Fibroblast of skin of right quadriceps (primary cell): ENCODE measurements at places on chromosomes 6 and 20.

GRCh38 chr20:9565910-9566550 lies 51.6 kb downstream of the LAMP5 start:
- DNase-seq, result no peak

- DNase-seq, result no peak
Observed at GRCh38 chr6:169510871-169511270, 191.0 kb downstream of the WDR27 start.

GRCh38 chr6:147127587-147127986 lies 76.6 kb upstream of the STXBP5 start:
- peak; percentile 61 for DNase-seq

DNA sequence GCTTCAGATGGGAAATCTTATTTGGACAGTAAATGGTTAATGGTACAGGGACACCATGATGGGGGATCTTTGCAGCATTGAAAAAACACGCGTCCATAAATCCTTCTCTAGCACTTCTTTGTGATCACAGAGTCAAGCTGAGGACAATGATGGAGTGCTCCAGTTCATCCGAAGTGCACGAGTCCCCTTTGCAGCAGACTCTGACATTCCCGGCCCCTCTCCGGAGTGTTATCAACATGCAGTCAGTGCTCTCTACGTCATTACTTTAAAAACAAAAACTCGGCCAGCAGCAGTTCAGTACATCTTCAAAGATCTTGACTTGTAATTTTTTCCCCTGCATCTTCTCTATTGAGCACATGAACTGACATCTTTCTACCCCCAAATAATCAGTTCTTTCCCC lies 185.5 kb upstream of the AKAP12 start:
- DNase-seq, result peak; percentile 47

- DNase-seq, result no peak
Observed at GRCh38 chr20:45266977-45267376, 12.6 kb upstream of the SLPI start.

DNA sequence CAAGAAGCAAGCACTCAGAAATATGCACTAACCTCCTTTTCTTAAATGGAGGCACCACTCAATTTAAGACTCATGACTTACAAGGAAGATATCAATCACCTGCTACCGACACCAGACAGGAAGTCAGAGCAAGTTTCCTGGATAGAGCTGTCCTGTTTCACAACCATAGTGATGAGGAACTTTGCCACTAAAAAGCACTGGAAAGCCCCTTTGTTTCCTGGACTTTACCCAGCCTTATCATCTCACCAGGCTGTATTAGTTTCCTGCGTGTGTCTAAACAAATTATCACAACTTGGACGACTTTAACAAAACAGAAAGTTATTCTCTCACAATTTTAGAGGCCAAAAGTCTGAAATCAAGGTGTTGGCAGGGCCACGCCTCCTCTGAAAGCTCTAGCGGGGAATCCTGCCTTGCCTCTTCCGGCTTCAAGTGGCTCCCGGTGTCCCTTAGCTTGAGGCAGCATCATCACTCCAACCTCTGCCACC lies 253.8 kb upstream of the STXBP5 start:
- DNase-seq, result no peak

DNA sequence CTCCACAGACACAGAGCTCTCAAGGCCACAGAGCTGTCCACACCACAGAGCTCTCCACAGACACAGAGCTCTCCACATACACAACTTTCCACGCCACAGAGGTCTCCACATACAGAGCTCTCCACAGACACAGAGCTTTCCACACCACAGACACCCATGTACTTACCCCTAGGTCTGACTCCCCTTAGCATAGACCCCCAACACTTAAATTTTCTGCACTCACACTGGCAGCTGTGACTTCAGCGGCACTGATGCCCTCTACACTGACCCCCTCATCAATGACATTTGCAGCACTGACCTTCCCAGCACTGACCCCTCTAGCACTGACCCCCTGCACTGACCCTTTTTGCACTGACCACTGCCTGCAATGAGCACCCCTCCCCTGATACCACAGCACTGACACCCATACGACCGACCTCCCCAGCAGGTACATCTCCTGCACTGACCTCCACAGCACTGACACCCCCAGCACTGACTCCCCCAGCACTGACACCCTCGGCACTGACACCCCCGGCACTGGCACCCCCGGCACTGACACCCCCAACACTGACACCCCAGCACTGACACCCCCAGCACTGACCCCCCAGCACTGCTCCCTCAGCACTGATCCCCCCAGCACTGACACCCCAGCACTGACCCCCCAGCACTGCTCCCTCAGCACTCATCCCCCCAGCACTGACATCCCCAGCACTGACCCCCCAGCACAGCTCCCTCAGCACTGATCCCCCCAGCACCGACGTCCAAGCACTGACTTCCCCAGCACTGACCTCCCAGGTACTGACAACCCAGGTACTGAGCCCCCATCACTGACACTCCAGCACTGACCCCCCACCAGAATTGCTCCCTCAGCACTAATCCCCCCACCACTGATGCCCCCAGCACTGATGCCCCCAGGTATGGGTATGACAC lies 56.5 kb downstream of the ERMARD start:
- no peak for DNase-seq

- DNase-seq, result peak; percentile 58
Observed at GRCh38 chr6:147648916-147649315, 140.4 kb downstream of the SAMD5 start.

DNA sequence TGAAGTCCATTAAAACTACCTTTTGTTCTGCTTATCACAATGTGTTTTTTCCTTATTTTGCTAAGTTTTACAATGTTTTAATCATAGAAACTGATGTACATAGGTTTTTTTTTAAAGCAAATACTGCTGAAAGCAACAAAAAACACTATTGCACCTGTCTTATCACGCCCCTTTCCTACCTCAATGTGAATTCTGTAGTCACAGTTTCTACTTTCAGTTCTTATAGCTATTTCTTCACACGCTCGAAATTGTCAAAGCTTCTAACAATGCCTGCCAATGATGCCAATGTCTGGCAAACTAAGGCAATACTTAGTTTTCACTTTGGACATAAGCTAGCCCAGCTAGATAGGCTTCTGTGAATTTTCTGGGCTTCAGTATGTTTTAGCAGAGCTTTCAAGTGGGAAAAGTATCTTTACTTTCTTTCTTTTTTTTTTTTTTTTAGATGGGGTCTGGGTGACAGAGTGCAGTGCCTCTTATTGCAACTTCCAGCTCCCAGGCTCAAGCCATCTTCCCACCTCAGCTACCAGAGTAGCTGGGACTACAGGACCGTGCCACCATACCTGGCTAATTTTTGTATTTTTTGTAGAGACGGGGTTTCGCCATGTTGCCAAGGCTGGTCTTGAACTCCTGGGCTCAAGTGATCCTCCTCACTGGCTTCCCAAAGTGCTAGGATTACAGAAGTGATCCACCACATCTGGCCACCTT lies 85.5 kb upstream of the HTR1B start:
- DNase-seq, result no peak

DNA sequence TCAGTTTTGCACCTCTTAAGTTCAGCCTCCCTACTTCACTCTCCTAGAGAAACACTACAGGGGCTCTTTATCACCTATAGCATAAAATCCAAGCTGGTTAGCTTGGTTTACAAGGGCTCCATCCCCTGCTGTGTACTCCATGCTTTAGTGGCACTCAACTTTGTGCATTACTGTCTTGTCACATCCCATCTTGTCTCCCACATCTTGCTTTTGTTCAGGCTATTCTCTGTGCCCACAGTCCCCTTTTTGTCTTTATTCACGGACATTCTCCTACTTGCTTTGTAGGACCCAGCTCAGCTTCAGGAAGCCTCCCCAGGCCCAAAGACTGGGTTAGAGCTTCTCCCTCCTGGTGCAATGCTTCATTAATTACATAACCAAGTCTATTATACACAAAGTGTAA lies 107.9 kb upstream of the SPACA1 start:
- DNase-seq, result no peak

- no peak for DNase-seq
Observed at GRCh38 chr6:170256641-170257040, 34.2 kb downstream of the DLL1 start.

DNA sequence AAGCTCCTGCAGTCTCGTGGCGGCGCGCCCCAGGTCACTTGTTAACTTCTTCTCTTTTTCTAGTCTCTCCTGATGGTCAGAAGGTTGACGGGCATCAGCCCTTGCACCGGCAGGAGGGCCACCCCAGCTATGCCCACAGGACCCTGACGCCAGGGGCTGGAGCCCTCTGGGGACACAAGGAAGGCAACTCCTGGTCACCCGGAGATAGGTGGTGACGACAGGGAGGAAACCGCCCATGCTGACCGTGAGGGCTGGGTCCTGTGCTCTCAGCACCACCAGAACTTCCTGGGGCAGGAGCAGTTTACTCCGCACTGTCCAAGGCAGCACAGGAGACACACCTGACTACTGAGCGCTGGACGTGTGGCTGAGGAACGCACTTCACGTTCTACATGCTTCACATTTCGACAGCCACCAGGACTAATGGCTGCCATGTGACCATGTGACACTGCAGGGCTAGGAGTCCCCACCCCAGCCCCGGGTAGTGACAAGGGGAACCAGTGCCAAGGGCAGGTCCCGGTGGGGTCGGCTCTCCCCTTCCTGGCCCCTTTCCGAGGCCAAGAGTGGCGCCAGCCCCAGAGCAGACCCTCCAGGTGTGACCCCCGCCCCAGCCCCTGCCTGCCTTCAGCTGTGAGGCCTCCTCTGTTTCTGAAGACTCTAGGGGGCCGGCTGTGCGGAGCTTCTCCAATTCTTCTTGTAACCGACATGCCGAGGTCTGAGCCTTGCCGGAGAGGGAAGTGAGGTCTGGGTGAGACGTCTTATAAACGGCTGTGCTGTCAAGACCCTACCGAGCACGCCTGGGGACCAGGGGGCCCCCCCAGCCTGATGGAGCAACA lies 45.2 kb downstream of the DSTN start:
- DNase-seq, result no peak

DNA sequence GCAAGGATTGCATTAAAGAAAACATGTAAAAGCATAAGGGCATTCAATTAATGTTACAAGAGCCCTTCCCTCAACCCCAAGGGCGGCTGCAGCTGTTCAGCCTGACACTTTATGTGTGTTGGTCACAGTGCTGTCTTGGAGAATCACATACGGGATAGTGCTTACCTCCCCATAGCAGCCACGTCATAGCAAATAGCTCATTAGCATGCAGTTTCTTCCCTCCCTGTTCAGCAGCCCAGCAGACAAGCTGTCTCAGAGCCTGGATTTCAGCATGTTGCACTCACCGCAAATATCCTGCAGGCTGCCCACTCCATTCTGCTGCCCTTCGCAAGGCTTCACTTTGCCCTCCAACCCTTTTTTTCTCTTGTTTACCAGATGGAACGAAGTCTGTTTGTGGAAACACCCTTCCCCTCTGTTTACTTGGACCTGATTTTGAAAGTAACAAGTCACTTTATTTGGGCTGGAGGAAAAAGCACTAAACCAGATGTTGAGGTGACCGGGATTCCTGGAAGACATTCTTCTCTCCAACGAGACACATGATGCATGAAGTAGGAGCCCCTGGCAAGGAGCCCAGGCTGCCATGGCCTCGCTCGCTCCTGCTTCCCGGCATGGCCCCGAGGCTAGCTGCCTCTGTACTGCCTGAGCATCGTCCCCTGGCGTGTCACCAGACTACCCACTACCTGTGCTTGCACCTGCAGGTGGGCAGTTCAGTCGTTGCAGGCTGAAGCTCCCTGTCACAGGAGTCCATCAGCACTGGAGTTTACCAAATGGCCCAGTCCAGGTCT lies 151.6 kb upstream of the GMDS start:
- peak; percentile 71 for DNase-seq

DNA sequence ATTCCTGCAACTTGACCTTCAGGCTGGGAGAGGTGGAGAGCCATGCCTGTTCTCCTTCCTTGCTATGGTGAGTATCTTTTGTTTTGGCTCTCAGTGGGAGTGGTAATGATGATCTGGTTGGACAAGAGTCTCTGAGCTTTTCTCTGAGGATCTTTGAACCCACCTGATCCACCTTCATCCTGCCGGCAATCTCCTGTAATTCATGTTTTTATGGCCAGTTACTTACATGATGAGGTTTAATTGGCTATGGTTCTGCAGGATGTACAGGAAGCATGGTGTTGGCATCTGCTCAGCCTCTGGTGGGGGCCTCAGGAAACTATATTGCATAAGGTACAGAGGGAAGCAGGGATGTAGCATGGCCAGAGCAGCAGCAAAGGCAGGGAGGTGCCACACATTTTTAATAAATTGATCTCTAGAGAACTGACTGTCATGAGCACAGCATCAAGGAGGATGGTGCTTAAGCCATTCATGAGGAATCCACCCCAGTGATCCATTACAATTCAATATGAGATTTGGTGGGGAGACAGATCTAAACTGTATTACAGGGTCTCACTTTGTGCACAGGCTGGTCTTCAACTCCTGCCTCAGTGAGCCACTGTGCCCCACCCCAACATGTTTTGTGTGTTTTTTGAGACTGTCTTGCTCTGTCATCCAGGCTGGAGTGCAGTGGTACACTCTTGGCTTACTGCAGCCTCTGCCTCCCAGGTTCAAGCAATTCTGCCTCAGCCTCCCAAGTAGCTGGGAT lies 10.0 kb downstream of the HSPA1B start:
- no peak for DNase-seq

DNA sequence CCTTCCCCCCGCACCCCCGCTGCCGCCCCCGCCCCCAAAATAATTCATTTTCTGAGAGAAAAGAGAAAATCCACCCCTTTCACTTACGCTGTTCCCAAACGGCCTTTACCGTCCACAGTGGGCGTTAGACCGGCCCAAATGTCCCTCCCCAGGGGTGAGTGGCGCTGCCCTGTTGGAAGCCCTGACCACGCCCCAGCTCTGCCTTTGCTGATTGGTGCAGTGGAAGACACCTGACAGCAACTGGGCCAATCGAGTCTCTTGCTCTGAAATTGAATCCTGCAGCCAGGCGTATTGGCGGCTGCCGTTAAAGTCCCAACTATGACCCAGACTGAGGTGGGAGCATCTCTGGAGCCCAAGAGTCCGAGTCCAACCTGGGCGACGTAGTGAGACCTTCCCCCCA lies 15.7 kb downstream of the ZFP64 start:
- DNase-seq, result no peak

GRCh38 chr6:21690489-21690888 lies 96.9 kb downstream of the SOX4 start:
- no peak for DNase-seq

DNA sequence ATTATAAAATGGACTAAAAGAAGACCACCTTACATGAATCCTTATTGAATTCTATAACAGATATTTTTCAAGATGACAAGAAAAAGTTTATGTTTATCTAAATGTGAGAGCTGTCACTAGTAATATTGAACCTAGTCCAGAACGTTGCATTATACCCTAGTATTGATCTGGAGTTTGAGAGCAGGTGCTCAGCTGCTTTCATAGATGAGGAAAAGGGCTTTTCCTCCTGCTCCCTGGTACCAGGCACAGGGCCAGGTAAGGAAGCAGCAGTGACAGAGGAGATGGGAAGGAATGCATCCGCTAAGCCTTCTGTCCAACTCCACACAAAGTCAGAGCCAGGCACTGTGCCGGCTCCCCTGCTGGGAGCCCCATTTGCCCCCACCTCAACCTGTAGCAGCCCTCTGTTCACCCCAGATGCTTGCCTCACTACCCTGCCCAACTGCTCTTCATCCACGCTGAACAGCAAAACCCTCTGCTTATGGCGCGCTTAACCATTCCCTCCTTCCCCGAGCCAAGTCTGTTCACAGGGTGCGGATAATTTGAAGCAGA lies 393.1 kb downstream of the FRK start:
- DNase-seq, result no peak
